ENCODE measurements at places on chromosomes 6 and 20.

DNA sequence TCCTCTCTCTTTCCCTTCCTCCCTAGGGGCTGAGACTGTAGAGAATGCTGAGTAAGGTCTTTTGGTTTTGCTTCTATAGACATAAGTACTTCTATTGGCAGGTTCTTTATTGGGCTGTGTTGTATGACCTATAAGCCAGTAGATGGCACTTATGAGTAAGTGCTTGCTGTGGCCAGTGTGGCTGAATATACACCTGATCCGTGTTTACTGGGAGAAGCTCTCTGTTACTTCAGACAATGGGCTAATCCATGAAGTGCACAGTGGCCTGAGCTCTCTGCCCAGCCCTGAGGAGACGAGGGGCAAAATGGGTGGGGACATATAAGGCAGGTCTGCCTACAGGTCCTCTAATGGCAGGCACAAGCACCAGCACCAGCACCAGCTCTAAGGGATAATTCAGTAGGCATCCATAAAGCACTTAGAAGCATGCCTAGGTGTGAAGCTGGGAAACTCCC lies 610.3 kb downstream of the RNF144B start:
- DNase-seq, result no peak

GRCh38 chr6:5135788-5136376 lies 50.7 kb downstream of the PPP1R3G start:
- no peak for DNase-seq

- no peak for DNase-seq
Measured at GRCh38 chr6:4977468-4977867, 26.4 kb downstream of the RPP40 start.

GRCh38 chr20:22403022-22403631 lies 181.2 kb downstream of the FOXA2 start:
- DNase-seq, result no peak

GRCh38 chr6:132952986-132953385 lies 138.6 kb downstream of the RPS12 start:
- no peak for DNase-seq

GRCh38 chr6:39724787-39725631 lies at the start of gene KIF6:
KIF6 (minus strand) TSS chr6:39725408; CDS start chr6:39725310, 98 bp downstream.
- peak; percentile 59 for DNase-seq

DNA sequence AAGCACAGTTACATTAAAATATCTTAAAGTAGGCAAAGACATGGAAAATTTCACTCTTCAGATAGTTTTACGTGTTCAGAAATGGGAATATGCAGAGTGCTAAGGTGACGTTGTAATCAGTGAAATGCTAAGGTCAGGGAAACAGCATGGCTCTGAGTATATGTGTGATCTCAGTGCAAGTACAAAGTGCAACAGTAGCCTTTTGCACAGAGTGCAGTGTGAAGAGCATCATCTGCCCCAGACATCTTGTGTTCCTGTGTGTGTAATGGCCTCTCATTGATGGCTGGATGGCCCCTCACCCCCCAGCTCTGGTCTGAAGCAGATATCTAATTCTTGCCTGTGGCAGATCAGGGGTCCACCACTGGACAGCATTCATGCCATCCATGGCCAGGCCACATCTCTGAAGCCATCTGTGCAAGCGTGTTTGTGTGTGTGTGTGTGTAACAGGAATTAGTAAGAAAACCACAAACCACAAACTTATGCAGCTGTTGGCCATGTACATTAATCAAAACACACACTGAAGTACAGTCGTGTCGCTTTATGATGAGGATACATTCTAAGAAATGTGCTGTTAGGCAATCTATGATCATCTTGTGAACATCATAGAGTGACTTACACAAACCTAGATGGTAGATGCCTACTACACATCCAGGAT lies 165.1 kb downstream of the RALGAPA2 start:
- DNase-seq, result no peak

DNA sequence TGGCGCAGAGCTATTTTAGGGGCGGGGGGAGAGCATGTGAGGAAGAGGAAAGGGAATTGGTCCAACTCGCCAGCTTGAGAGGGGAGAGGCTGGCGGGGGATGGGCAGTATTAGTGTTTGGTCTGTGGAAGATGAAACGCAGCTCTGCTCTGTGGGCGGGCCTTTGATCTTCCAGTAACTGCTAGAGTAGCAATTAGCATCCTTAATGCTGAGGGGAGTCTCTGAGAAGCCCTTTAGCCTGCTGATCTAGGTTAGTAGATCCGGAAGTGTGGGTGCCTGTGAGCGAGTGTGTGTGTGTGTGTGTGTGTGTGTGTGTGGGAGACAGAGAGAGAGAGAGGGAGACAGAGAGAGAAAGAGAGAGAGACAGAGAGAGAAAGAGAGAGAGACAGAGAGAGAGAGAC lies 117.2 kb upstream of the BACH2 start:
- DNase-seq, result peak; percentile 18

GRCh38 chr6:12064131-12064530 lies 52.0 kb downstream of the HIVEP1 start:
- no peak for DNase-seq

DNA sequence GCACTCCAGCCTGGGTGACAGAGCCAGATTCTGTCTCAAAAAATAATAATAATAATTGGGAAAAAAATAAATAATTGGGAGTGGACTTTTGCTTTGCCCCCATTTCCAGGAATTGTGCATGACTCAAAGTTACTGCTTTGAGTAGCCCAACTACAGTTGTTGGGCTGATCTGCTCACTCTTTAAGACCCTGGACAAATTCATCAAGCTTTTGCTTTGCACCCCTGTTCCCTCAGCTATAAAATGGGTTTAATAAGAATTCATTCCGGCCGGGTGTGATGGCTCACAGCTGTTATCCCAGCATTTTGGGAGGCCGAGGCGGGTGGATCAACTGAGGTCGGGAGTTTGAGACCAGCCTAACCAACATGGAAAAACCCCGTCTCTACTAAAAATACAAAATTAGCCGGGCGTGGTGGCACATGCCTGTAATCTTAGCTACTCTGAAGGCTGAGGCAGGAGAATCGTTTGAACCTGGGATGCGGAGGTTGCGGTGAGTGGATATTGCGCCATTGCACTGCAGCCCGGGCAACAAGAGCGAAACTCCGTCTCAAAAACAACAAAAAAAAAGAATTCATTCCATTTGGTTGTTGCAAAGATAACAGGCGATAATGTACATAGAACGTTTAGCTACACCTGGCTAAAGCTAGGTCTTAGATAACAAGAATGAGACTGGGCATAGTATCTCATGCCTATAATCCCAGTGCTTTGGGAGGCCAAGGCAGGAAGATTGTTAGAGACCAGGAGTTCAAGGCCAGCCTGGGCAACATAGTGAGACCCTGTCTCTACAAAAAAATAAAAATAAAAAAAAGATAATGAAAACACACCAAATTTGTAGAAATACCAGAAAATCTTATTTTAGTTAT lies 87.9 kb upstream of the ZNF217 start:
- DNase-seq, result no peak

- no peak for DNase-seq
Measured at GRCh38 chr6:131683479-131683878, 17.7 kb downstream of the OR2A4 start.

DNA sequence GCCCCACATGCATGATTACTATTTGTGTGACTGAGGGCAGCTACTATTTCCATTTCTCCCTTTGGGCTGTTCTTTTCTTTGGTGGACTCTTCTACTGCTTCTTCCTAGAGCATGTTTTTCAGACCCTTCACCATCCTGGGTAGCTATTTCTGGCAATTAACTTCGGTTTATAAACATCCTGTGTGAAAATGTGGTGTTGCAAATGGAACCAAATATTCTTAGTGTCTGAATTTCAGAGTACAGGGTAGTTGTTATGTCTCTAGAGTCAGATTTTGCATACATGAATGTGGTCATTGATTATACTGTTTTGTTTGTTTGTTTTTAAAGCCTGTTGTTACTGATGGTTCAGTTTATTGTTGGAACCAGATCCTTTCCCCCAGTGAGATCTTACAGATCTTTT lies 49.7 kb downstream of the PROKR2 start:
- DNase-seq, result no peak

- no peak for DNase-seq
Measured at GRCh38 chr6:36912586-36912985, 26.8 kb downstream of the C6orf89 start.

DNA sequence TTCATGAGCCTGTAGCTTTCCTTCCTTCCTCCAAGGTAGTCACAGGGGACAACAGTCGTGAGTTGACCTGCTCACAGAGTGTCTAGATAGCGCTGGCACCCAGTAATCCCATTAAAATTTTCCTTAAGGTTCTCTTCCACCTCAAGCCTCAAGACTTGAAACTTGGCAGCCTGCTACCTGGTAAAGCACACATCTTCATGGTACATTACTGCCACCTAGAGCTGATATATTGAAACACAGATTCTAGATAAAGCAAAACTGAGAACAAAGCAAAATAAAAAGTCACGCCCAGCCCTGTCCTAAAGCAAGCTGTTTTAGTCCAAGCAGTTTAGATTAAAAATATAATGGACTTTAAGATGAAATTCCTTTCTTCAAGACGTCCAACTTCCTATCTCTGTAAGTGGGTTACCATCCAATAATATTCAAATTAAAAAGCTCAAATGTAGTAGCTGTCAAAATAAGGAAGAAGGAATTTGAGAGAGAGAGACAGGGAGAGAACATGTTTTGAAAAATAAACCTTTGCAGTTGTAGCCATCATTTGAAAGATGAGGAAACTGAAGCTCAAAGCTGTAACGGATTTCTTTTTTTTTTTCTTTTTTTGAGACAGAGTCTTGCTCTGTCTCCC lies 50.7 kb upstream of the CD83 start:
- no peak for DNase-seq

- DNase-seq, result no peak
Measured at GRCh38 chr20:1876217-1876921, 18.8 kb upstream of the SIRPA start.

- peak; percentile 69 for DNase-seq
Measured at GRCh38 chr20:41086402-41087324, 50.7 kb upstream of the PLCG1 start.

- no peak for DNase-seq
Measured at GRCh38 chr6:149855040-149855654, 9.0 kb downstream of the LRP11 start.

GRCh38 chr6:99901596-99902384 lies 92.2 kb downstream of the MCHR2 start:
- DNase-seq, result no peak

- no peak for DNase-seq
Measured at GRCh38 chr20:12936020-12936419, 72.8 kb upstream of the SPTLC3 start.

DNA sequence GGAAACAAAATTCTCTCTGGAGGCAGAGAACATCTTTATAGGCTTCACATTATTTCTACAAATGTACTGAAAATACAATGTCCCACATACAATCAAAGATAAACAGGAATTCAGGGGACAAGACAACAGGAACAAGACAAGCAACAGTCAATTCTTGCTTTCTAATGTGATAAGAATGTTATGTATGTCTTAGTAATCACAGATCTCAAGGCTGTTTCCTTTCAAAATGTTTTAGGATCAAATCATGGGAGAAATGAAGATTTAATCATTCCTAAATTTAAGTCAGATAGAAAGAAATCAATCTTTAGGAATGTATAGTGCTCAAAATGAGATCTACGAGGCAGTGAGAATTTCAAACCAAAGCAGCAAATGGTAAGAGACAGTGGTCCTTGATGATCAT lies 32.1 kb downstream of the NEDD9 start:
- DNase-seq, result no peak

GRCh38 chr6:75528423-75528822 lies 34.8 kb upstream of the FILIP1 start:
- no peak for DNase-seq

DNA sequence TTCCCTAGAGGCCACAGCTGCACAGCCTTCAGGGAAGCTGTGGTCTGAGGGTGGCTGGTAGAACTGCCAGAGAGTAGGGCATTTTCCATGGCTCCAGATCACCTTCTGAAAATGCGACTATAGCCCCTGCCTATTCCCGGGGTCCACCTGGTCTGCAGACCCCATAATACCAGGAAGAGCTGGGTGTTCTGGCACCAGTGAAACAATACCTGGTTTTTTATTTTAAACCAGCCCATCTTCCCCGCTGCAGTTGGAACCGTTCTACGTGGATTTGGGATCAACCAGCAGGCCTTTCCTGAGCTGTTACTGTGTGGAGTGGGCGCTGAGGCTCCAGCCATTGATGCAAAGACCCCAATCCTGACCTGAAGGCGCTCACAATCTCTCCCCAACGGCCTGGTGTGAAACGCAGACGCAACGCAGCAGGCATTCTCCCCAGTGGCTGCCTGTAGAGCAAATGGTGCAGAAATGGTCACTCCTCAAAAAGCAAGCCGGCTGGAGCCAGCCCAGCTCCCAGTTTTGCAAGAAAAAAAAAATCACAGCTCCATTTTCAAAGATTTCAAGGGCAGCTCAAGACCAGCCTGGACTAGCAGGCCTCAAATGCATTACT lies 11.3 kb downstream of the NPEPL1 start:
- no peak for DNase-seq

DNA sequence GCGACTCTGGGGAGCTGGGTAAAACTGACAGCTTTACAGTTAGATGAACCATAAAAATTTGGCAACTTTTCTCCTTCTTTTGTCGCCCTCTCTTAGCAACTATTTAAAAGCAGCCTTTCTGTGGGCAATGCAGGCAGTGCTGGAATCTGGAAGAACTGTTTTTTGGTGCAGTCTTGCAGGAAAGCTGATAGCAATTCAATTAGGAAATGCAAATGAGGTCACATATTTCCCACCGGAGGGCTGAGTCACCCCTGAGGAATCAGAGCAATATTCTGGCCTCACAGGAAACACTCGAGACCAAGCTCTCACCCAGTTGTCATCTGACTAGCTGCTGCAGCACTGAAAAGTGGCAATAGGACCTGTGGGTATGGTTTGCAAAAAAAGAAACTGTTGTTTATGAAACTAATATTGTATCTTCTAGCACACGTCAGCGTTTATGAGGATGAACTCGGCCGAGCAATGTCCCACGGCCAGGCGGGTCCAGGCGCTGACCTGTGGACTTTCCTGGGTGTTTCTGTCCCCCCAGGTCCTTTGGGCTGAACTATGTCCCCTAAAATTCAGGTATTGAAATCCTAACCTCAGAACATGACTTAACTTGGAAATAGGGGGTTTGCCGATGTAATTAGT lies 312.3 kb downstream of the TAF4 start:
- DNase-seq, result no peak

- no peak for DNase-seq
Measured at GRCh38 chr20:29878281-29878741, 1379.2 kb upstream of the DEFB115 start.

GRCh38 chr20:31551163-31552081 lies 37.2 kb downstream of the HM13 start:
- no peak for DNase-seq

All from NCI-H1436 treated with DMSO at 0.1 percent for 48 hours (cell line).